C1 segment of cervical spinal cord (tissue), 14 donors: ENCODE measurements at places on chromosomes 7 and 10.

GRCh38 chr7:26397332-26397731, 105.7 kb downstream of the SNX10 start:
- no peak for DNase-seq

DNA sequence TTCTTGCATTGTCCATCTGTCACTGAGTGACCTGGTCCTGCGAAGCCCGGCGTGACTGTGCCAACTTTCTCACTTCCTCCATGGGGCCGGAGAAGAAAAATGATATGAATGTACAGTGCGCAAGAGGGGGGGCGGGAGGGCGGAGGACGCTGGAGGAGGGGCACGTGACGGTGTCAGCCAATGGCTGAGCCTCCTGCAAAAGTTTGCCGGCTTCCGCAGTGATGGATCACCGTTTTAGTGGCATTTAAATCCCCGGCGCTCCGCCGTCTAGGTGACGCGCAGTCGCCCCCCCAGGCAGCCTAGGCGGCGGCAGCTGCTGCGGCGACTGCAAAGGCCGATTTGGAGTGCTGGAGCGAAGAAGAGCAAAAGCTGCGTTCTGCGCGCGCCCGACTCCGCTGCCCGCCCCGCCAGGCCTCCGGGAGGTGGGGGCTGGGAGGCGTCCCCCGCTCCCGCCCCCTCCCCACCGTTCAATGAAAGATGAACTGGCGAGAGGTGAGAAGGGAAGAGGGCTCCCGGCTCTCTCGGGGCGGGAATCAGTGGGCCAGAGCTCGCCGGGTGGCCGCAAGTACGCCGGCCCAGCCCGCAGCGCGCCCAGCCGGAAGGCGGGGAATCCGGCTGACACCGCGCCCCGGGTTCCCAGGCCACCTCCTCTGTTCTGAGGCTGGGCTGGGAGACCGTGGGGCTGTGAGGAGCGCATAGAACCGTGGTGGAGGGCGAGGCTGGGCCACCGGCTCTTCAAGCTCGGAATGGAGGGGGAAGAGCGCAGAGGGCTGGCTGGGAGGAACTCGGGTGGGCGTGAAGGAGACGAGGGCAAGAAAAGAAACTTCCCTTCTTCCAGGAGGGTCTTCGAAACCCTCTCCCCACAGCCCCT, at the start of gene HOXA1:
HOXA1 (minus strand) TSS at position 104 of the 871 bp plus-strand sequence; CDS start at position 16, 88 bp downstream.
- peak; percentile 75 for DNase-seq

GRCh38 chr10:80158126-80158525, 25.6 kb downstream of the PLAC9 start:
- no peak for DNase-seq

- no peak for DNase-seq
These were observed 34.0 kb upstream of the CNPY1 start for GRCh38 chr7:155580367-155580766.

DNA sequence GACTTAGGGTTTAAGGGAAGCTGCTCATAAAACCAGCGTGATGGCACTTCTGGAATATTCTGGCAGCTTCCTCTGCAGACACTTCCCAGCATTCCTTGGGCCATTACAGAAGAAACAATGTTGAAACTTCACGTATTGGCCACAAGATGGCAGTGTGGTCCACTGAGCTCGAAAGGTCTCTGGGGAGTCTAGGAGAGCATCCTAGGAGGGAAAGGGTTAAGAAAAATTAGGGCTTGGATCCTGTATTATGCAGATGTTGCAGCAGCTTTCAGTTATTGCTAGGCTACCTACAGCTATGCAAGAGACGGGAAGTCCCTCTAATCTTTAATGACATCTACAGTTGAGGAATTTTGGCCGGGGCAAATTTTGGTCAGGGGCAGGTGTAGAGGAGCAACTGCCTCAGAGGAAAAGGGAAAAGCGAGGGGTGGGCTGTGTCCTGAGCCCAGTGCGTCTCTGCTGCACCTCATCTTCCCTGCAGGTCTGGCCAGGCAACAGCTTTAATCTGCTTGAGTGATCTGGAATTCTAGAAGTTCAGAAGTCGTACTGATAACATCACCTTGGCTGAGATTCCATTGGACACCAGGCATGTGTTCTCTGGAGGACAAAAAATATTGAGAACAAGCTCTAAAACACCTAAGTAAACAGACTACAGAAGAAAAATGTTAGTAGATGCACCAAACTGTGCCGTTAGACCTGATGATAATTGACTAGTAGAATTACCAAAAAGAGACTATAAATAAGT, 220.8 kb upstream of the PRSS58 start:
- DNase-seq = peak; percentile 18

DNA sequence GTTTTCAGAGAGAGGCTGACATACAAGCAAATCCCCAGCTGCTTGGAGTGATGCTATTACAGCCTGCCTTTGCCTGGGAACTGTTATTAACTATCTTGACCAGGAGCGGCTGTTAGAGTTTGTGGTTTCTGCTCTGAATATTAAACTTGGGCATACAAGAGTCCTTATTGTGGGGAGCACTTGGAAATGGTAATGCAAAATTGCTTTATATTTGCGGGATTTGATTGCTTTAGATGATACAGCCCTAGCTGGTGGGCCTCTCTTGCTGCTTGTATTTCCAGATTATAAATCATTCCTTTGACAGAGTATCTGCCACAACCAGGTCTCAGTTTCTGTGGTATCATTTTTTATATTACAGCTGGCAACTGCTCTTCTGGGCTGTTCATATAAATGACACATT, 101.9 kb upstream of the FAM204A start:
- DNase-seq = no peak

- DNase-seq = no peak
These were observed 18.4 kb downstream of the GIMAP5 start for GRCh38 chr7:150755473-150756099.
